ENCODE measurements at places on chromosomes 2 and 18.

- DNase-seq, result no peak
Observed at GRCh38 chr2:240985881-240986786, 12.3 kb upstream of the SNED1 start.

GRCh38 chr2:219104107-219105035 lies 43.6 kb upstream of the IHH start:
- DNase-seq, result peak; percentile 56

DNA sequence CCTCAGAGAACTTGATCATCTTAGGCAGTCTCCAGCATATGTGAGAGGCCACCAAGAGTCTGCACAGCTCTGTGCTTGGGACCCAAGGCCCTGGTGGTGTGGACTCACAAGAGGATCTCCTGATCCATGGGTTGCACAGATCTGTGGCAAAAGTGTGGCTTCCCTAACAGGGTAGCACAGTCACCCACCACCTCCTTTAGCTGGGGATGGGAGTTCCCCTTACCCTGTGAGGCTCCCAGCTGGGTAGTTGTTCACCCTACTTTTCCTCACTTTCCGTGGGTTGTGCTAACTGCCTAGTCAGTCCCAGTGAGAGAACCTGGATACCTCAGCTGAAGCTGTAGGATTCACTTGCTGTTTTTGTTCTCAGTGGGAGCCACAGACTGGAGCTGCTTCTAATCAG lies 123.7 kb downstream of the FTCDNL1 start:
- no peak for DNase-seq

DNA sequence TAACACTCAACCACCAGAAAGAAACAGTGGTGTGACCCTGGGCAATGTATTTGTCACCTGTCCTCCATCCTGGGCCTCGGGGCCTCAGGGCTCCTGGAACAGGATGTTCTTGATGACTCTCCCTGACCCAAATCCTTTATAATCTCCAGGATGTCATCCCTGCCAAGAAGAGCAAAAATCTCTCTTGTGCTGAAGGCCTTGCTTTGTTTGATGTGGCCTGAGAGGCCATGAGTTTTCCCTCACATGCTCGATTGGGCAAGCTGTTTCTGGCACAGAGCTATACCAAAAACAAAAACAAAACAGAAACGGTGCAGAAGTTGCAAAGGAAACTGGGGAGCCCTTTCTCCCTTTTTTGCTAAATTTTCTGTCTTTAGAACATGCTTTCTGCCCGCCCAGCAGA lies 35.7 kb upstream of the ST3GAL5 start:
- DNase-seq, result no peak

DNA sequence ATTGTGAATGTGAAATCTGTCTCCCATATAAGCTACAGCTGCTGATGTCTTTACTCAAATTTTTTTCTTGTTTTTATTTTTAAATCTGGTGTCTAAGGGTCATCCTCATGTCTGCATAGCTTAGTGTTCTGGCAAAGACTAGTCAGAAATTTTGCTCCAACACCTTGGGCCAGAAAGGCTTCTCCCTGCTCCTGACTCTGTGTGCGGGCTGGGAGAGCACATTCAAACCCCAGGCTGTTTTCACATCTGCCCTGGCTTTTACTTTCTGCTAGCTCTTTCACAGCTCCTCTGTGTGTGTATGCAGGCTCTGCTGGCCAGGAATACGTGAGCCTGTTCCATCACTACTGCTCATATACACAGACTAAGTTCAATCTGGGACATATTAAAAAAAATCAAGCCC lies 102.9 kb upstream of the RIOK3 start:
- no peak for DNase-seq

DNA sequence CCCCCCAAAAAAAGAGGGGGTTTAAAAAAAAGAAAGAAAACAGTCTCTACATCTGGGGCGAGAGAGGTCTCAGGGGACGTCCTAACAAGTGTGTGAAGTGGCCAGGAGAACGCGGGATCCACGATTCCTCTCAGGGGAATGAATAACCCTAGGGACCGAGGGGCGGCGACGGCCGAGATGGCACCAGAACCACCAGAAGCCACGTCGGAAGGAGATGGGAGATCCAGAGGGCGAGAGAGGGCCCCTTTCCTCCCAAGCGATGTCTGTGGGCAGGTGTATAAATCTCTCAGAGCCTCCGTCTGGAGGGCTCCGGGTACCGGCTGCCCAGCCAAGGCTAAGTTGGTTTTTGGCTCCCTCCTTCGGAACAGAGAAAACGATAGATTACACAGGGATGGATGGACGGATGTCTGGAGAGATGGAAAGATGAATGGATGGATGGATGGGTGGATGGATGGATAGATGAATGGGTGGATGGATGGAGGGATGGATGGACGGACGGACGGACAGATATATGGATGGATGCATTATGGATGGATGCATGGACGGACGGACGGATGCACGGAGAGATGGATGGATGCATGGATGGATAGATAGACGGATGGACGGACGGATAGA lies 1.7 kb downstream of the EPHA4 start:
- peak; percentile 5 for DNase-seq

DNA sequence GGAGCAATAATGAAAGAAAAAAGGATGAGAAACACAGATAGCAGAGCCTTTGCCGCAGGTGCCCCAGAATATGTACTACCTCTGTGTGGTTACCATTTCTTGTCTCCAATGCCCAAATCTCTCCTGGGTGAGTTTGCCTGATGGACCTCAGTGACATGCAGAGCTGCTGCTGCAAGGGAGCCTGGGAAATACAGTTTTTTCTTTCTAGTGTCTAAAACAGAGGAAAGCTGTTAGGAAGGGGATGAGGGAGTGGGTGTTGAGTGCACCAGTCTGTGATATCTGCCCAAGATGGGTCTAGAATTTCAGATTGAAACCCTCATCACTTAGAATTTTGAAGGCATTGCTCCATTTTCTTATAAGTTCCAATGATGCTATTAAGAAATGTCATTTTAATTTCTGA lies 9.9 kb upstream of the MBOAT2 start:
- no peak for DNase-seq

DNA sequence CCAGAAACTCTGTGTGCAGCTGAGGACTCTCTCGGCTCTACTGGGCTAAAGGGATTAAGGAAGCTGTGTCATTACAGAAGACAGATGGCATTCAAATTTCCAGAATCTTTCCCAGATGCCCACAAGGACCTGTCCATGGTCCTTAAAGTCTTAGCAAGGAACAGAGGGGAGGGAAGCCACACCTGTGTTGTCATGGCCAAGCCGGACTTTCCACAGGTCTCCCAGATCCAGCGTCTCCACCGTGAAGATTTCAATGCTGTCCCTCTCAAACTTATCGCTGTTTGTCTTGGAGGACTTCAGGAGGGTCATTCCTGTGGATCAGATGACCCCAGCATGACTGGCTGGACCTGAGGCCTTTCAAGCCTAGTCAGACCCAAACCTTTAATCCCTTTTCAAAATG lies 114.5 kb downstream of the LOXHD1 start:
- no peak for DNase-seq

DNA sequence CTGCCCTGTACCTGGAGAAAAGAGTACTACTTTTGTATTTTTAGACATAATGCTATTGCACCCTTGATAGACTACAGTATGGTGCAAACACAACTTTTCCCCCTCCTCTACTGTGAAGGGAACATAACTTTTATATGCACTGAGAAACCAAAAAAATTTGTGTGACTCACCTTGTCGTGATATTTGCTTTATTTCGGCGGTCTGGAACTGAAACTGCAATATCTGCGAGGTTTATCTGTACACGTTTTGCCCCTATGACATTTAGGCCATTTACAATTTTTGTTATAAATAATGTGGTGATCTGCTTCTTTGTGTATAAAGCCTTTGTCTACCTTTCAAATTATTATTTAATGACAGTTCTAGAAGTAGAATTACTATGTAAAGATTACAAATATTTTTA lies 34.4 kb upstream of the AAK1 start:
- no peak for DNase-seq

GRCh38 chr2:112183327-112184025 lies 45.3 kb downstream of the FBLN7 start:
- DNase-seq, result no peak

DNA sequence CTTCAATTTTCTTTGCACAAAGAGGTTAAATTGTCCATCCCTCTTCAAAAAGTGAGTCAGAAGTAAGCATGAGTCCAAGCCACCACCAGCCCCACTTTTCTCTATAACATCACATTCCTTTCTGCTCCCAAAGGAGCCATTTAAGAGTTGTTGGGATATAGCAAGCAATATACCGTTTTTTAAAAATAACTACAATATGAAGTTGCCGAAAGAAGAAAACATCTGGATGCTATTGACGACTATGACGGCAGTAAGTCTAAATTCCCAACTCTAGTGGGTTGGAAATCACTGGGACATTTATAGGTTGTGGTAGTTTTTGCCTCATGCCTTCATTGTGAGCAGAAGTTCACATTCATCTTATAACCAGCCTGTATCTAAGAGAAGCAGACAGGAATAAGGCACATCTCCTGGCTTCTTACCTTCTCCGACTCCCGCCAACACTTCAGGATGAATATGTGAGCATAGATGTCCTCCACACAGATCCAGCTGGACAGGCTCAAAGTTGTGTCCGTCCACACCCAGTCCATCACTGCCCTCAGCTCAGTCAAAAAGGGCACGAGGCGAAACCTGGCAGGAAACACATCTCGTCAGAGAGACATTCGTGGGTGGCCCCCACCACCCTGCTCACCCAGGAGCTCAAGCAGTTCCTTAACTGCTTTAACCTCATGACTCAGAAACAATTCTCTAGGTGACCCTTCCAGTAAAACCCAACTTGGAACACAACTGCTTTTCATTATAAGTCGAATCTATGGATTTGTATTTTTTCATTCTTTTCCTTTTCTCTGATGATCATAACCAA lies 163.6 kb downstream of the NAPG start:
- DNase-seq, result no peak

DNA sequence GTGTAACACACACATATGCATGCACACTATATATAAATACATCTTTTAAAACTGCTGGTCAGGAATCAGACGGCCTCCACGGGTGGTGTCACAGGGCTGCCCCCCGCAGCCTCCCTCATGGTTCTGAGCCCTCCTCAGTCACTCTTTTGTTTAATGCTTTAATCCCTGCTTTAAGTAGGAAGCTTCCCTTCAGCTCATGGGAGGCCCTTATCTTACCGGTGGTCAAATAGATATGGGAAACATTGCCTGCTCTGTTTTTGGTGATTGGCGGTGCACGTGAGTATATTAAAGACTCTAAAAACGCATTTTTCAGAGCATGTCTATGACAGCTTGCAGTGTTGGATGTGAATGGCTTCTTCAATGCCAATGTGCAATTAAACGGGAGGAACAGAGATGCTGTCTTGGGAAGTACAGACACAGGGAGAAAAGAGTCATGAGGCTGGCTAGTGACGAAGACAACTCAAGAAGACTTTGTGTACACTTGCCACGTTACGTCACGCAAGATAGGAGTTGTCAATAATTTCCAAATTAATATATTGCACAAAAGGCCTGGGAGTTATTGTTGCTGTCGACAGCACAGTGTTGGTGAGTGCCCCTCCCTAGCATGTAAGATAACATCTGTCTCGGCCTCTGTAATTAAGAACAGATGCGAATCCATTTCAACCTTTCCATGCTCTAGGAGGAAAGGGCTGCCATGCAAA lies 23.3 kb downstream of the GNLY start:
- DNase-seq, result no peak

DNA sequence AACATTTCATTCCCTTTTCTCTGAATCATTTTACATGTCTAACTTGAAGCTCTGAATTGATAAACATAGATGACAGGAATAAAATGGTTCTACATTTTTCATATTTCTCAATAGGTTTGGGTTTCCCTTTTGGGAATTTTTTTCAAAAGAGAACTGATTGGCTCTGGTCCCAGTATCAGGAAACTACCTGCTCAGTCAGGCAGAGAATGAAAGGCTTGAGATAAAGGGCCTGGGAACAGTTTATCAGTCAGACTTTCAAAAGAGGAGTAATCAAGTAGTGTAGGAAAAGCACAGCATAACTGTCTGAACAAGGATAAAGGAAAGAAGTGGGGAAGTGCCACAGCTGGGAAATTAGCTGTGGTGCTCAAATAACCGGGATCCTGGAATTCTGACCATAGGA lies 28.3 kb upstream of the CCL20 start:
- DNase-seq, result no peak

- DNase-seq, result no peak
Observed at GRCh38 chr18:79515944-79516351, 120.2 kb downstream of the NFATC1 start.

- DNase-seq, result no peak
Observed at GRCh38 chr2:42359304-42359964, 1.6 kb downstream of the COX7A2L start.

DNA sequence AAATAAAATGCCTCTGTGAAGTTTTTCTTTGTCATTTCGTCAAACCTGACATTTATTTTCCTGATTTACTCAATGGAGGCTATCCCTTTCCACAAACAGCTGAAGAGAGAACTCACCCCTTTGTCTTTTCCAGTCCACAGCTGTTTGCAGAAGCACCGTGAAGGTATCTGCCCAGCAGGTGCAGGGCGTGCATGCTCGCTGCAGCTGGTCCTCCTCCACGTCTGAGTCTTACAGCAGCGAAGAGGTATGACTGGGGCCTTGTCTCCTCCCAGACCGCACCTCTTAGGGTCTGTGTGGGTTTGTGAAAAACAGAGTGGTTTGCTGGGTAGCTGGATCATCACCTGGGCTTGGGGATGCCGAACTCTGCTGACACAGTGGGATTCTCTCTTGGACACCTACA lies 9.7 kb downstream of the SPP2 start:
- DNase-seq, result no peak

GRCh38 chr2:162475661-162476060 lies 131.7 kb downstream of the GCA start:
- no peak for DNase-seq

DNA sequence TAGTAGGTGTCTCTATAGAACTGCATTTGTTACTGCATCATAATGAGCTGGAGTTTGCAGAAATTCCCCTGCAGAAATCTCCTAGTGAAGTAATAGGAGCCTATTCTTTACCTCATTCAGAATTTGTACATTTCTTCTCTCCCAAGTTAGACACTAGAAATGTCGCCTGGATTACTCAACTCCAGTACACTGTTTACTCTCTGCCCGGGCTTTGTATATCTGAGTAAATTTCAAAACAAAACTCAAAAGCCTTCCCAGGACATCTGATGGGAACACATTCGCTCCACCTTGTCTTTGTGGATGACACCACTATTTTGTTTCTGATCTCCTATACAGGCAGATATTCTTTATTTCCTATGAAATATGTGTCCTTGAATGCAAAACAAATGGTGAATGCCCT lies 76.8 kb downstream of the POU3F3 start:
- no peak for DNase-seq

- DNase-seq, result no peak
Observed at GRCh38 chr2:1730015-1730927, 14.0 kb downstream of the PXDN start.

DNA sequence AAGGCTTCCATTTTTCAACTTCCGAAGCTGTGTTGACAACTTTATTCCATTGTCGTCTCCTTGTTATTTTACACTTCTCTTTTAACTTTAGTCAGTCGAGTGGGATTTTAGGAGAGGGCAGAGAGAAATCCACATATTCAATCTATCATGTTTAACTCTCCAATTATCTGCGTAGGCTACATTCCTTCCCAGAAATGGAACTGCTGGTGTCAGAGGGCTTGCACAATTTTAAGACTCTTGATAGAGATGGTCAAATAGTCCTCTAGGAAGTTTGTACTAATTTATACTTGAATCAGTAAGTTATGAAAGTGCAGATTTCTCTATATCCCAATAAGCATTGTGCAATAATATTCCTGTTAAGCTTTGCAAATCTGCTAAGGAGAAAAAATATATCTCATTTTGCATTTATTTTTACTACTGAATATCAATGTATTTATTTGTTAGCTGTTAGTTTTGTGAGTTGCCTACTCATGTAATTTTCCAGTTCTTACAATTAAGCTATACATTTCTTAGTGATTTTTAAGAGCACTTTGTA lies 95.6 kb downstream of the CYP26B1 start:
- DNase-seq, result no peak

- no peak for DNase-seq
Observed at GRCh38 chr18:68735483-68736343, 20.8 kb upstream of the TMX3 start.
